ENCODE measurements at places on chromosomes 7 and 10.

DNA sequence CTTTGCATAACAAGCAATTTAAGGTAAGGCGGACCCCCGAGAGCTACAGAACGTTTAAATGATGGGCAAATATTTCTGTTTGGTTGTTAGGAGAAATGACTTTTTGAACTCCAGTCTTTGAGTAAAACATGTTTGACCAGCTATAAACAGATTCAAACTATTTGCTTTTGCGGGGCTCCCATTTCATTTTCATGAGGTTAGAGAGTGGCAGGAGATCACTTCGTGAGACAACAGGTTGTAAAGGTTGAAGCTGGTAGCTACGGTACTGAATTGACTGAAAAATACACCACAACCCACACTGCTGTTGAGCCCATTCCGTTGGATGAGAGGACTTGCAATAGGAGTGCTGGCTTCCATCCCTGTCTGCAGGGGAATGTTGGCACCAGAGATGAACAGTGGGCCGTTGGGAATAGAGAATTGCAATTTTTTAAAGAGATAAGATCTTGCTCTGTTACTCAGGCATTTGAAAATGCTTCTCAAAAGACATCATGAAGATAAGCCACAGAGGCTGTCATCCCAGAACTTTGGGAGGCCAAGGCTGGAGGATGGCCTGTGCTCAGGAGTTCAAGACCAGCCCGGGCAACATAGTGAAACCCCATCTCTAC lies 65.7 kb upstream of the CARD11 start:
- DNase-seq, result no peak

- no peak for DNase-seq
Measured at GRCh38 chr10:97525086-97525485, 26.4 kb downstream of the UBTD1 start.

GRCh38 chr10:69416695-69417094 lies at the start of gene TACR2:
TSS of gene TACR2 (minus strand) at chr10:69416918. CDS start at chr10:69416323, 595 bp downstream.
- DNase-seq, result no peak

GRCh38 chr10:71963351-71964097 lies 671 bp upstream of the CHST3 start:
- no peak for DNase-seq

- DNase-seq, result no peak
Measured at GRCh38 chr10:132133449-132134240, 53.1 kb upstream of the DPYSL4 start.

DNA sequence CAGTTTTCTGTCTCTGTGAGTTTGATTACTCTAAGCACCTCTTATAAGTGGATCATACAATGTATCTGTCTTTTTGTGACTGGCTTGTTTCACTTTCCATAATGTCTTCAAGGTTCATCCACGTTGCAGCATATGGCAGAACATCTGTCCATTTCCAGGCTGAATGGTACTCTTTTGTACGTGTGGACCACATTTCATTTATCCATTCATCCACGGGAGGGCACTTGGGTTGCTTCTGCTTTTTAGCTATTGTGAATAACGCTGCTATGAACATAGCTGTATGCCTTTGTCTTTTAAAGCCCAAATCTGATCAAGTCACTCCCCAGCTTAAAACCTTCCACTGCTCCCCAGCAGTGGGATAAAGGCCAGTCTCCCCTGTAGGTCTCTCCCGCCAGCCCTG lies 31.5 kb downstream of the EGFR start:
- DNase-seq, result no peak

All from stimulated activated CD4-positive, alpha-beta T cell treated with anti-CD3 and anti-CD28 coated beads, Interleukin-12 subunit alpha, Interleukin-12 subunit beta, amount 100 ng/mL, for 24 hours (primary cell).